ENCODE measurements at places on chromosomes 2 and 18. TPM values are rescaled to one million over a fixed set of nuclear protein-coding genes. Genes with fewer than 3 reads are reported as not detected.

- H3K36me3 ChIP-seq, result no peaks in the 10 kb centered on the region
- no peaks in the 10 kb centered on the region for H3K27me3 ChIP-seq
- no peak overlapping the region for H3K27ac ChIP-seq
- H3K4me1 ChIP-seq, result no peaks in the 10 kb centered on the region
- DNase-seq, result no peak
Observed at GRCh38 chr18:10131081-10131459, 217.3 kb downstream of the VAPA start.

DNA sequence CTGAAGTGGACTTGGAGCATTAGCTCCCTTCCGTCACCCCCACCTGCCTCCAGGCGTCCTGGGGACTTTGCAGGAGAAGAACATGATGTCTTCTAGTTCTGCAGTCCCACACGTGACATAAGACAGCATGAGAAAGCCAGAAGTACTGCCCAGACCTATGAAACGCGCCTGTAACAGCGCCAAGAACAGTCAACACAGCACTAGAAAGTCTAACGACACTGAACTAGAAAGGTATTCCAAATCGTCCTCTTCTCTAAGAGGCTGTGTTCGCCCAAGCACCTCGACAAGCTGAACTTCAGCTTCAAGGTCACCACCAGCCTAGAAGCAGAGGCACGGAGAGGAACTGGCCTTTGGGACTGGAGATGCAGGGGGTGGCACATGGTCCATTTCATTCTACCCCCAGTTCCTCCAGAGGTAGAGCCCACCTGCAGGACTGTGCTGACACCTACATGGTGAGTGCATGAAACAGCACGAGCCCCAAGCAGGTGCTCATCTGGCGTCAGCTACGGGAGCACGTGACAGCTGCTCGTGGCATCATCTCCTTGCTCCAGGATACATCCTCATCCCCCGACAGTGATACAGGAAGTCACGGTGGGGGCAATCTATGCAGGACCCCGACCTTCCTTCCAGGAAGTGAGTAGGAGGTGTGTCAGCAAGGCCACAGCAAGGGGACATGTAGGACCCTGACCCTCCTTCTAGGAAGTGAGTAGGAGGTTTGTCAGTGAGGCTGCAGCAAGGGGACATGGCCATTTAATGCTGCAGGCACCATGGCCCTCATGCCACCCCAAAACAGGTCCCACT lies 3.7 kb downstream of the HDAC4 start:
- peaks cover 17% of the 10 kb centered on the region for H3K4me1 ChIP-seq
- DNase-seq, result no peak
- H3K36me3 ChIP-seq, result peaks cover 22% of the 10 kb centered on the region
- no peak overlapping the region for H3K27ac ChIP-seq

EPB41L3 gene
- total RNA-seq, result not detected

- no peaks in the 10 kb centered on the region for H3K36me3 ChIP-seq
- peak overlapping the region; percentile 1 for H3K27ac ChIP-seq
- H3K4me1 ChIP-seq, result peaks cover 30% of the 10 kb centered on the region
Observed at GRCh38 chr18:74251297-74252038, 40.3 kb downstream of the CYB5A start.

DNA sequence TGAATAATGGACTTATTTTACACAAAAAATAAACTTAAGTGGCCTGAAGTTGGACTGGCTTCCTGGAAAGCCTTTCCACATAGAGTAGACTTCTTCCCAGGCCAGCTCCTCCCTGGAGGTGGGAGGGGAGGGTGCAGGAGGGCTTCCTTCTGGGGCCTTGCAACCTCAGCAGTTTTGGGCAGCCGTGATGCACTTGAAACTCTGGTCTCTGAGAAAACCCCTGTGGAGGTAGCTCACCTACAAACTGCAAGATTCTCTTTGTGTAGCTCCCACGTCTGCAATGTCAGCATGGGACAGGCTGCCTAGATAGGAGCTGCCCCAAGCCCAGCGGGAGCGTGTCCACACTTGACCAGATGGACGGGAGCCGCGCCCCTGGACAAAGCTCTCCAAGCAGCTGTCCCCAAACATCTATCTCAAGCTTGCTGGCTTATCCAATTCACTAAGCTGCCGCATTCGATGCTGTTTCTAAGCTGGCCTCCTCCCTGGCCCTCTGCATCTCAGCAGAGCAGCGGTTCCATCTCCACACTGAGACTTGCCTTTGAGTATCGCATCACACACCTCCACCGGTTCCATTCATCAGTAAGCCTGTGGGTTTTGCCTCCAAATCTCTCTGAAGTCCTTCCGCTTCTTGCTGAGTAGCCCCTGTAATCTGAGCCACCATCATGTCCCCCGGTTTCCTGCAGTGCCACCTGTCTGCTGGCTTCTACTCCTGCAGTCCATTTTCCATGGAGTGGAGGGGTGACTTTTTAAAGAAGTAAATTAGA lies 1.6 kb upstream of the LPIN1 start:
- H3K36me3 ChIP-seq, result peaks cover 6% of the 10 kb centered on the region
- no peaks in the 10 kb centered on the region for H3K27me3 ChIP-seq
- peak; percentile 34 for DNase-seq
- H3K4me1 ChIP-seq, result peaks cover 22% of the 10 kb centered on the region
- H3K4me3 ChIP-seq, result peak overlapping the region; percentile 33

OSR1 gene
- 1.3 TPM for total RNA-seq

- no peaks in the 10 kb centered on the region for H3K27me3 ChIP-seq
- H3K4me3 ChIP-seq, result no peak overlapping the region
- peaks cover 11% of the 10 kb centered on the region for H3K4me1 ChIP-seq
Observed at GRCh38 chr18:55452123-55452611, 135.8 kb downstream of the TCF4 start.

DNA sequence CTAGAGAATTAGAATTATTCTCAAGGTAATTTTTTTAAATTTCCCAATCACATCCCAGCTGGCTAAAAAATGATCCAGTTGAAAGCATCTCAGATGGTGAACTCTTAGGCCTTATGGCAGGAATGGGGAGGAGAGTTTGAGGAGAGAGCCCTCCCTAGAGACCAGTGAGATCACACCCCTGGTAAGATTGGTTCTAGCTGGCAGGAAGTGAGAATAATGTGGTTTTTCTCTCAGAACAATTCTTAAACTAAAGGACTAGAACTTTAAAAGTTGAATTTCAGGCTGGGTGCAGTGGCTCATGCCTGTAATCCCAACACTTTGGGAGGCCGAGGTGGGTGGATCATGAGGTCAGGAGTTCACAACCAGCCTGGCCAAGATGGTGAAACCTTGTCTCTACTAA lies 120.2 kb downstream of the MYO3B start:
- H3K4me1 ChIP-seq, result no peaks in the 10 kb centered on the region
- H3K36me3 ChIP-seq, result no peaks in the 10 kb centered on the region

- H3K4me1 ChIP-seq, result no peaks in the 10 kb centered on the region
- no peak overlapping the region for H3K27ac ChIP-seq
- H3K27me3 ChIP-seq, result no peaks in the 10 kb centered on the region
- no peaks in the 10 kb centered on the region for H3K36me3 ChIP-seq
Observed at GRCh38 chr2:166563894-166564293, 69.8 kb upstream of the SCN7A start.

DNA sequence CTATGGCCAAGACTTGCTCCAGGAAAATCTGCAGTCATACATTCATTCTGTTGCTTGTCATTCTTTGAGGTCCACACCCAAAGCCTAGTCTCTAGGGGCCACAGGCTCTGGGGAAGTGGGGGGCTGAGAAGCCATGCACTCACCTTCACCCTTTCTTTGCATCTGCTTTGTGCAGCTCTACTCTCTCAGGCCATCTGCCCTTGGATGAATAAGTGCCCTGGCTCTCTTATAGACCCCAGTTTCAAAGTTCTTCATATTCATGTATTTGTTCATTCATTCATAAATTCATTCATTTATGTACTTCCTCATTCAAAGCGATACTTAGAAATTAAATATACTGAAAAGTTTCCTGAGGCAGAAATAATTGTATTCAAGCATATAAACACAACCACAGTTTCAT lies 130.3 kb upstream of the FAM98A start:
- no peaks in the 10 kb centered on the region for H3K27me3 ChIP-seq
- no peaks in the 10 kb centered on the region for H3K36me3 ChIP-seq
- no peak overlapping the region for H3K4me3 ChIP-seq
- DNase-seq, result no peak
